Thyroid gland (tissue), 4 donors: ENCODE measurements at places on chromosomes 11 and 22.

DNA sequence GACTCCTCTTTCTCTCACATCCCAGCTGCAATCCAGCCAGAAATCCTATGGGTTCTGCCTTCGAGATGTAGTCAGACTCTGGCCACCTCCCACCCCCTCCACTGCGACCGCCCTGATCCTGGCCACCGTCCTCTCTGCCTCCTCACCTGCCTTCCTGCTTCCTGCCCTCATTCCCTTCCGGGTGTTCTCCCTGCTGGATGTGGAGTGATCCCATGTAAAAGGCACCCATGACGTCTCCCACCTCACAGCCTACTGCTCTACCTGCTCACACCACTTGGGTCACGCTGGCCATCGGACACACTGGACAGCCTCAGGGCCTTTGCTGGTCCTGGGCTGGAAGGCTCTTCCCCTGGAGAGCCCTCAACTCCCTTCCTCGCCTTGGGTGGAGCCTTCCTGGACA is 33.7 kb upstream of the CD5 start:
- DNase-seq = no peak
- H3K36me3 ChIP-seq = no peaks in the 10 kb centered on the region
- no peaks in the 10 kb centered on the region for H3K27me3 ChIP-seq
- H3K4me3 ChIP-seq = no peak overlapping the region

DNA sequence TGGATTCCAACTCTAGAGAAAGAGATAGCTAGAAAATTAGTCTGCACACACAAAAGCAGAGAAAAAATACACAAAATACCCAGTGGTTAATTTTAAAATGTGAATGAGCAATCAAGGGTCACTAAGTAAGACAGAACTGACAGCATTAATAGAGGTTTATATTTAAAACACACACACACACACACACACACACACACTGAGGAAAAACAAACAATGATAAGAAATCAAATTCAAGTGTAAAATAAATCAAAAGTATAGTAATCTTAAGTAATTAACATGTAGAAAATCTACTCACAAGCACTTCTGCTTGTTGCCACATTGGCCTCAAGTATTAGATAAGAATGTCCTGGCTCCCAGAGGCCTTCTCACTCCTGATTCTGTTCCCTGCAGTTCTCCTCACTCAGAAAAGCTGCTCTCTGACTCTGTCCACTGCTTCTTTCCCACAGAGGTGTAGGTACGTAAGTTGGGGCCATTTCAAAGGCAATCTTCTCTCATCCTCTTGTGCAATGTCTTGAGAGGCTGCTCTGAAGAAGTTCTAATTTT is 33.3 kb upstream of the OLFML1 start:
- no peaks in the 10 kb centered on the region for H3K27me3 ChIP-seq
- no peak overlapping the region for H3K4me3 ChIP-seq
- H3K27ac ChIP-seq = no peak overlapping the region
- H3K36me3 ChIP-seq = no peaks in the 10 kb centered on the region
- DNase-seq = no peak
- H3K4me1 ChIP-seq = peaks cover 27% of the 10 kb centered on the region

DNA sequence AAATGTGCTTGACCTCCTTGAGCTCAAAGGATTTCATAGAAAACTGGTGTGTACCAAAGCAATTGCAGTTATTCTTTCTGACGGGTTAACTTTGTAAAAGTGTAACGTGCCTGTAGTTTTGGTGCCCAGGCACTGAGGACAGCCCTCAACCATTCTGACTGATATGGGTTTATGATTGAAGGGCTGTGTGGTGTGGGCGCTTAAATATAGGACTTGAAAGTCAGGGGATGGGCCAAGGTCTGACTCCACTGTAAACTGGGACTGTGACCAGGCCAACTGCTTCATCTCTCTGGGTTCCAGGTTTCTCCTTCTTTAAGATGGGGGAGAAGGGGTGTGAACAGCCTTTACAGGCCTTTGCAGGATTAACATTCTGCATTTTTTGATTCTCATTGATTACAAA is 191.1 kb upstream of the ARHGAP20 start:
- no peak overlapping the region for H3K27ac ChIP-seq
- no peaks in the 10 kb centered on the region for H3K27me3 ChIP-seq
- no peak overlapping the region for H3K4me3 ChIP-seq
- peaks cover 6% of the 10 kb centered on the region for H3K4me1 ChIP-seq

GRCh38 chr11:94638301-94638901 is 71.2 kb downstream of the PIWIL4 start:
- no peak for DNase-seq
- H3K4me1 ChIP-seq = no peaks in the 10 kb centered on the region
- no peak overlapping the region for H3K27ac ChIP-seq
- no peaks in the 10 kb centered on the region for H3K36me3 ChIP-seq
- no peak overlapping the region for H3K4me3 ChIP-seq

DNA sequence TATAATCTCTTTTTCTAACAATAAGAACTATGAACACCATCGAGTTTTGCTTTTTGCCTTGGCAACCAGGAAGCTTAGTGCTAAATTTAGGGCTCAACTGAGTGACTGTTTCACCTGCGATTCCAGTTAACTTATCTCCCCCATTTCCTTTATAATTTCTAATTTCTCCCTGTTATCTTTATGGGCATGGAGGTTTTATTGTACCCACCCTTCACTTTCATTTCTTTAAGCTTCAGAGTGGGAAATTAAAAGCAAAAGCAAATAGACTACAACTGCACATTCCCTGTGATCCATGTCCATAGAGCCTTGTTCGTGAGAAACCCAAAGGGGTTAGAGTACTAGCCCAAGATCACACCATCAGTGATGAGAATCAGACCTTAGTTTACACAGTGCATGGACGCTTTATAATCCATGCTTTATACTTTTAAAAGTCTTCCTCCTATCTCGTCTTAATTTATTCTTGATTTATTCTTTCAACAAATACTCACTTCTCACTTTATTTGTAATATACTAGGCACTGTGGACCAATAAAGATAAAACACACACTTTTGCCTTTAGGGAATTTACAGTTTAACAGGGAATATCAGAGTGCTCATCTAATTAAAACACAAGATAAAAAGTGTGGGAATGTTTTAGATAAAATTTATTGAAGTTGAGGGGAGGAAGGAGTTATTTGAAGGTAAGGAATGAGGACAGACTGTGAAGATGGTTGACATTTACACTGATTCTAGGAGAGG is 40.6 kb downstream of the ADAMTS15 start:
- no peaks in the 10 kb centered on the region for H3K27me3 ChIP-seq
- no peaks in the 10 kb centered on the region for H3K36me3 ChIP-seq
- H3K4me3 ChIP-seq = no peak overlapping the region
- H3K27ac ChIP-seq = no peak overlapping the region
- no peak for DNase-seq

- DNase-seq = no peak
- H3K4me3 ChIP-seq = no peak overlapping the region
- H3K4me1 ChIP-seq = peaks cover 51% of the 10 kb centered on the region
- H3K27me3 ChIP-seq = no peaks in the 10 kb centered on the region
Observed at GRCh38 chr11:18312663-18313420, 9.1 kb downstream of the HPS5 start.
